ENCODE measurements at places on chromosomes 12 and 14.

- no peak for DNase-seq
Measured at GRCh38 chr12:106134294-106134949, 4.3 kb downstream of the NUAK1 start.

DNA sequence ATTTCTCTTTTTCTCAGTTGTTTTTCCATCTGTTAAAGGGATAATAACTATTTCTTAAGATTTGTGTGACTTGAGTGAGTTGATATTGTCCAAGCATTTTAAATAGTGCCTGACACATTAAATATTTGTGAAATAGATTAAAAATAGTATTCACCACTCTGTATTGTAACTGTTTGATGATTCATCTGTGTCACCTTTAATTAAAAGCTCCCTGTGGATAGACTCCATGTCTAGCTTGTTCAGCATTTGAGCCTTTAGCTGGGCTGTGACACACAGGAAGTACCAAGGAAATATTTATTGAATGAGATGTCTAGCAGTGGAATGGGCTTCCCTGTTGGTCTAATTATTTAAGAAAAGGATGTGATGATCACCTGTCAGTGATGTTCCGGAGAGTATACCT lies 1.8 kb upstream of the GLIPR1L2 start:
- no peak for DNase-seq

DNA sequence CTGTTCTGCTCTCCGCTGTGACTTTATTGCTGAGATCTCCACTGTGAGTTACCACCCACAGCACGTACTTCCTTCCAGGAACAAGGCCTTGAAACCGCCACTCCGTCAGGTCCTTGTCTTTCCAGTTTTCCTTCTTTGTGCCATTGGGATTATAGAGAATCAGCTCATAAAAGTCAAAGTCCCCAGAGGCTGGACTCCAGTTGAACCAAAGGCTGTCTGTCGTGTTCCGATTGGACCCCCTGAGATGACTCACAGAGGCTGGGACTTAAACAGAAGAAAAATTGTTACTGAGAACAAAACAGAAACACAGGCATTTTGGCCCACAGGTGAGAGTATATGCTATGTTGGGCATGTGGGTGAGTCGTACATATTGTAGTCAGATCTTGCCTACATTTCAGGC lies 76.6 kb downstream of the PTPRB start:
- DNase-seq = no peak

GRCh38 chr14:39451811-39452210 lies 19.6 kb upstream of the FBXO33 start:
- no peak for DNase-seq

DNA sequence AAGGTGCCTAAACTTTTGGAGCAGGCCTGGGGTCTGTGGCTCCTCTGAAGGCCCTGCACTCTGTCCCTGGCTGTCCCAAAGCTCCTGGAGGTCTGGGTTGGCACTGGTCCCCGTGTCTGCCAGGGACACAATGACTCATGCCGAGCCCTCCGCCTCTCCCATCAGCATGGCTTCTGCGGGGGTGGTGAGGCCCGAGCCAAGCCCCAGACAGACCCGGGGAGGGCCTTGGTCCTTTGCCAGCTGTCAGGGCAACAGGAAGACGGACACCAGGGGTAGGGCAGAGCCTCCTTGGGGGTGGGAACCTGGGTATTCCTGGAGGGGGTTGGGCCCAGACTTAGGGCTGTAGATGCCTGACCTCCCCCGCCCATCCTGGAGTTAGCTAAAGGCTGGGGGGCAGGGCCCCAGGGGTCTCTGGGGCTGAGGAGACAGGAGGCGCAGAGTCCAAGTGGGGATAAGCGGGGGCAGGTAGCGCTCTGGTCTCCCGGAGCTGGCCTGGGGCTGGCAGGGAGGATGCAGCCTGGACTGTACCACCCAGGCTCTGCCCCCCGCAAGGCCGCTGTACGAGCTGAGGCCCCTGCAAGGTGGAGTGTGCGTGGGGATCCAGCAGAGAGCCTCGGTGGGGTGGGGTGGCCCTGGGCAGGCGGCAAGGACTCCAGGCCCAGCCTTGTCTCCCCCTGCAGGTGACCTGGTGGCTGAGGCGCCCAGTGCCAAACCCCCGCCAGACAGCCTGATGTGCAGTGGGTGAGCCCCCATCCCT lies 16.4 kb upstream of the PUS1 start:
- DNase-seq = no peak

GRCh38 chr14:45947830-45948229 lies 694.8 kb upstream of the MIS18BP1 start:
- no peak for DNase-seq

DNA sequence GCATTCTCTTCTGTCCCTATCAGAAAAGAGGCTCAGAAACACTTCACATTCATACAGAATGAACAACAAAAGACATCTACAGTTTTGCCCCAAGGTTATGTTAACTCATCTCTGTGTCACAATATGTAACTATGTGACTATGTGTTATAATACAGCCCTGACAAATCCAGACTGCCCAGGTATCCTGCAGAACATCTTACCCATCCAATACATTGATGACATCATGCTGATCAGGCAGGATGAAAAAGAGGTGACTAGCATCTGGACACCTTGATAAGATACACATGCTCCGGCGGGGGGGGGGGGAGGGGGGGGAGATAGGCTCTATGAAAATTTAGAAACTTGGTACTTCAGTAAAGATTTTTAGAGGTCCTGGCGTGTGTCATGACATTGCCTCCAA lies 8.3 kb upstream of the GNS start:
- DNase-seq = no peak

DNA sequence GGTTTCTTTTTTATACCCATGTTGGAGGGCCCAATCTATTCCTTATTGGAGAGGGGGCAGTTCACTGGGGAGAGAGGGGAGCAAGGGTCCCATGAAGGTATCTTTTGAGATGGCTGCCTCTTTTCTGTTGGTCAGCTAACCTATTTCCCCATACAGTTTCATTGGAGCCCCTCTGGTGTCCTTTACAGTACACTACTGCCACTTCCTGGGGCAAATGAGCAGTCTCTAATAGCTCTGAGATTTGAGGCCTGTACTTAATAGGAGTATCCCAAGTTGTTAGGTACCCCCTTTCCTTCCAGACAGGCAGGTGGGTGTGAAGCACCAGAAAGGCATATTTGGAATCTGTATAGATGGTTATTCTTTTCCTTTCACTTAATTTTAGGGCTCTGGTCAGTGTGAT lies 41.3 kb upstream of the RNU6-8 start:
- DNase-seq = no peak

DNA sequence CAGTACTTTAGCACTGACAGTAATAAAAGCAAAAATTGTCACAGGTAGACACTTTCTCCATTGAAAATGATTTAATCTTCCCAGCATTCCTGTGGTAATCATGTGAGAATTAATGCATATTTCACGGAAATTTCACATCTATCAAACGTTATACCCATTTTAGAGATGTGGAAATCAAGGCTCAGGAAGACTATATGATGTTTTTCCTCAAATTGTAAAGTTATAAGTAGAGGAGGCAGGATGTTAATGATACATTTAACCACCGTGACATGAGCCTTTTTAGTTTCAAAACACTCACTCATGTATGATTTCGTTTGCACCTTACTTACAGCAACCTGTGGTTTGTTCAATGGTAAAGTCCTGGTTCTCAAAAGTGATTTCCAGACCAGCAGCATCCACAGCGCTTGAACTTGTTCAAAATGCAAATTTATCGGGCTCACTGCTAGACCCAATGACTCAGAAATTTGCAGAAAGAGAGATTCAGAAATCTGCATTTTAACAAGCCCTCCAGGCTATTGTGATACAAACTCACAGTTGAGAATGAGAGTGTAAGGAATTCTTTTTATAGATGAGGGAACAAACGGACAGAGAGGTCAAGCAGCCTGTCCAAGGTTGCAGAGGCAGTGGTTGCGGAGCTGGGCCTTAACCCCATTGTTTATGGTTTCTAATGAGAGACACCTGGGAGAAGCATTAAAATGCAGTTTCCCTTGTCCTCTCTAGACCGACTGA lies 654.8 kb upstream of the TBX3 start:
- DNase-seq = no peak

- DNase-seq = no peak
Measured at GRCh38 chr12:51951843-51952722, 584 bp downstream of the ACVR1B start.

- no peak for DNase-seq
Measured at GRCh38 chr12:4700621-4701026, 19.6 kb upstream of the GALNT8 start.

GRCh38 chr12:97778111-97778510 lies 315.5 kb downstream of the RMST start:
- no peak for DNase-seq

GRCh38 chr14:61186341-61187195 lies 94.6 kb downstream of the TMEM30B start:
- DNase-seq = no peak

GRCh38 chr12:93335603-93336162 lies 42.0 kb upstream of the NUDT4 start:
- no peak for DNase-seq

DNA sequence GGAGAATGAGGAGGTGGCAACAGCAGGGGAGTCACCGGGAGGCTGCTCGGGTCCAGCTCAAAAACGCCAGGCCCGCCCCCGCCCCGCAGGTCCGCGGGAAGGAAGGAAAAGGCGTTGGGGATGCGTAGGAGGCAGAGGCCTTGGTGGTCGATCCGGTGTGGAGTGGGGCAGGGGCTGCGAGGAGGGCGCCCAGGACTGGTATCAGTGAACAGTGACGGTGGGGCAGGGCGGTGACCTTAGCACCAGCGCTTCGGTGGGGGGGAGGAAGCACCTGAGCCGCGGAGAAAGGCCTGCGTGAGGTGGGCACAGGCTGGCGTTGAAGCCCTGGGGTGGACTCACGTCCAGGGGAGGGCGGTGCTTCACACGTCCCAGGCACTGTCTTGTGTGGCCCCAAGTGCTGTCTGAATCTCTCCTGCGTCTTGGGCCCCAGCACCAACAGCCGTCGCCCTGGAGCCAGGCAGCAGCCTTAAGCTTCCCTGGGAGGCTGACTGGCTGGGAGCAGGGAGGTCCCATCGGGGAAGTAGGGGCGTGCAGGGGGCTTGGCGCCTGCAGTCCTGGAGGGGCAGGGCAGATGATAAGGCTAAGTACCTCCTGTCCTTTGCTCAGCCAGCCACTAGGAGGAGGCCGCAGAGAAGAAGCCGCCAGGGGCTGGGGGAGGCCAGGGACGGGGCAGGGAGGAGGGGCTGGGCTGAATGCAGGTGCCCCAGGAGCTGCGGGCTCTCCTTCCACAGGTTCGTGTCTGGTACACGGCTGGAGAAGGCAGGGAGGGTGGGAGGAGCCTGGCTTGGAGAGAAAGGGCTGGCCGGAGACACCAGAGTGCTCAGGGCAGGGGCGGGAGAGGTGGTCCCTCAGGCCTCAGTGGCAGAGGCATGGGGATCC lies 26.5 kb downstream of the ZBTB42 start:
- DNase-seq = no peak

DNA sequence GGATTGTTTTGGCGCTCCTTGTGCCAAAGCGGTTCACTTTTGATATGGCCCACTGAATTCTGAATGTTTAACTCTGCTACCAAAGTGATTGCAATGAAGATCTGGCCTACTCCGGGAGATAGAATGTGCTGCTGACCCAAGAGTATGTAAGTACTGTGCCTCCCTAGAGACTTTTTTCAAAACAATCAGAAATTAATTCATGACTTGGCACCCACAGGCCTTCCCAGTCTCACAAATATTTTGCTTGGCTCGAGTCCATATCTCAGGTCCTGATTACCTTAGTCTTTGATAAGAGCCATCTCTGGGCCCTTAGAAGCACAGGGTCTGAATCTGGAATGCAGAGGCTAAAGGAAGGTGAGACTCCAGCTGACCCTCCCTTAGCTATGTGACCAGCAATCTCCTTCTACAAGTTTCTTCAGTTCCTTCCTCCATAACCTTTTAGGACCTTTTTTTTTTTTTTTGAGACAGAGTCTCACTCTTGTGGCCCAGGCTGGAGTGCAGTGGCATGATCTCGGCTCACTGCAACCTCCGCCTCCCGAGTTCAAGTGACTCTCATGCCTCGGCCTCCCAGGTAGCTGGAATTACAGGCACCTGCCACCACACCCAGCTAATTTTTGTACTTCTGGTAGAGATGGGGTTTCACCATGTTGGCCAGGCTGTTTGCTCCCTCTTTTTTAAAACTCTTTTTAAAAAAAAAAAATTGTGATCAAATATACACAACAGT lies 49.5 kb upstream of the METAP2 start:
- DNase-seq = no peak

- DNase-seq = no peak
Measured at GRCh38 chr14:95815226-95815690, 61.4 kb upstream of the TUNAR start.

DNA sequence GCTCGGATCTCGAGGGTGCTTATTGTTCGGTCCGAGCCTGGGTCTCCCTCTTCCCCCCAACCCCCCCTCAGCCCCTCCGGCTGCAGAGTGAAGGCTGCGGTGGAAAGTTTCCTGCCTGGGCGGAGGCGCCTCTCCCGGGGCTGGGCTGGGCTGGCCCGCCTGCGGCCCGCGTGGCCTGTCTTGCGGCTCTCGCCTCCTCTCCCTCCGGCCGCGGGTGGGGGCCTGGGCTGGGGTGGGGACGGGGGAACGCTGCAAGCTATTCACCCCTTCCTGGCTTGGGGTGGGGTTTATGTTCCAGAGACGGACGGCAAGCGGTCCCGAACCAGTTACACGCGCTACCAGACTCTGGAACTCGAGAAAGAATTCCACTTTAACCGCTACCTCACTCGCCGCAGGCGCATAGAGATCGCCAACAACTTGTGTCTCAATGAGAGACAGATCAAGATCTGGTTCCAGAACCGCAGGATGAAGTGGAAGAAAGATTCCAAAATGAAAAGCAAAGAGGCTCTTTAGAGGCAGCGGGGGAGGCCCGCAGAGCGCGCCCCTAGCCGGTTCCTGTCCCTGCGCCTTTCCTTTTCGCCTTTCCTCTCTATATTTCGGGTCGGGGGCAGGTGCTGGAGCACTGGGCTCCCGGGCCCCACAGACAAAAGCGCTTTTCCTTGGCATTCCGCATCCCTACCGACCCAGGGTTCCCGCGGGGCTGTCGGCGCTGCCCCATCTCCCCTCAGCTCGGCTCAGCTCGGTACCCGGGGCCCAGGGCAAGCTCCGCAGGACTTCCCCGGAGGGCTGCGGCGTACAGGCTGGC lies 1.3 kb downstream of the HOXC5 start:
- DNase-seq = no peak

DNA sequence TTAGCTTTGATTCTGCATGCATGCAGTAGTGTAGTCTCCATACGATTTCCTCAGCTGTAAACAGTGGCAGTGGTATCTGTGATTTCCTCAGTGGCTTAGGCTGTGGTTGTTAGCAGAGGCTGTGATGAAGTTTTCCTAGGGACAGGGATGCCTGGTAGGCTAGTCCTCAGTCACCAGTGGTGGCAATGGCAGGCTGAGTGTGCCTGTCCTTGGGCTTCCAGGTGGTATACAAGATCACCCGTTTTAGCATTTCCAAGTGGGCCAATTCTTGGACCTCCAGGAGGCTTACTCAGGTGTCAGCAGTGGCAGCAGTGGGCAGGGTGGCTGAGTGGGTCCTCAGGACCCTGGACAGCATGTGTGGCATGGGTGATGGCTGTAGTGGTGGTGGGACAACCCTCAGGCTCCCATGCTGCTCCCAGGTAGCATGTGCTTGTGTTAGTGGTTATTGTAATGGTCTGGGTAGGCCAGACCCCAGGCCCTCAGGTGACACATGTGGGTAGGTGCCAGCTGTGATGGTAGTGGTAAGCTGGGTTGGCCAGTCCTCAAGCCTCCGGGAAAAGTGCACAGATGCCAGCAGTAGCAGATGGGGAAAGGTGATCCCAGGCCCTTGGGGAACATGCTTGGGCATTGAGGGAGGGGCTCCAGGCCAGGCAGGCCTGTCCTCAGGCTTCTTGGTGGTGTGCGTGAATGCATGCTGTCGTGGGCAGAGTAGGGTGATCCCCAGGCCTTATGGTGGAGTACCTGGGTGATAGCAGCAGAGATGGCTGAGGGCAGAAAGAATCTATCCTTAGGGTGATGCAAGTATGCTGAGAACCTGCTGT lies 146.5 kb downstream of the PAPOLA start:
- no peak for DNase-seq
